NCI-H2171 (cell line): ENCODE measurements at places on chromosomes 4 and X.
A peak's percentile ranks its signal among the peaks of the same experiment; 100 is the strongest.

- no peak for DNase-seq
Measured at GRCh38 chr4:94390804-94391410, 48.3 kb upstream of the HPGDS start.

GRCh38 chrX:29902004-29902403, 313.4 kb upstream of the MAGEB2 start:
- no peak for DNase-seq

GRCh38 chr4:41060352-41061334, 153.7 kb downstream of the APBB2 start:
- no peak for DNase-seq

GRCh38 chrX:140524556-140524955, 19.7 kb upstream of the SOX3 start:
- DNase-seq, result no peak

DNA sequence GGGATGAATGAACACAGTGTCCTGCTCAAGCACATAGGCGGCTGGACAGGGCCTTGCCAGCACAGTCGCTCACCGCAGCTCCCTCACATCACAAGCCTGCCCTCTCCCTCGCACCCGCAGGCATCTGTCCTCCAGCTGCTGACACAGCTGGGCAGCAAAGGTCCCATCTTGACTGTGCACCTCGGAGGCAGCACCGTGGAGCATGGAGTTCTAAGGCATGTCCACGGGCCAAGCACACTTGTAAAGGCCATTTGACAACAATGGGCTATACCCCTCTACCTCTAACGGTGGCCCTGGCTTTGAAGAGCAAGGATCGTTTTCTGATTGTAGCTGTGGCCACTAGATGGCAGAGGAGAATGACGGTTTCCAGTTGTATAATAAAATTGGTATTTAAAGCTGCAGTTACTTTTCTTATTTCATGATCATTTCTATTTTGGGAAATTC, 53.8 kb downstream of the APLN start:
- DNase-seq, result no peak

GRCh38 chr4:119209077-119209476, 3.4 kb upstream of the USP53 start:
- DNase-seq, result no peak

DNA sequence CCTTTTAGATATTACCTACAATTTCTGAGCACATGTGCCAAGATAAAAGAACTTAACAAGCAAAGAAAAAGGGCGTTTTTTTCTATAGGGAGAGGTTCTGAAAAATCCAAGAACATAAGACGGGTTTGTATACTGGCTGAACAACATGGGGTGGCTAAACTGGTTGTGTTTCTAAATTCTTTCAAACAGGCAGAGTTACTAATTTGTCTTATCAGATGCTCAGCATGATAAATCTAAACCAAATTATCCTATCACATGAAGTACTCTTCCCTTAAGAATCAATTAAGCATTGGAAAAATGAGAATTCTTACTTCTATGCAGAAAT, 45.4 kb upstream of the PGM2 start:
- no peak for DNase-seq

GRCh38 chrX:133640161-133641015, 225.1 kb upstream of the GPC4 start:
- DNase-seq, result no peak

- no peak for DNase-seq
Measured at GRCh38 chr4:56656346-56656643, 24.8 kb downstream of the HOPX start.

GRCh38 chr4:134027931-134028330, 173.7 kb downstream of the PABPC4L start:
- no peak for DNase-seq

DNA sequence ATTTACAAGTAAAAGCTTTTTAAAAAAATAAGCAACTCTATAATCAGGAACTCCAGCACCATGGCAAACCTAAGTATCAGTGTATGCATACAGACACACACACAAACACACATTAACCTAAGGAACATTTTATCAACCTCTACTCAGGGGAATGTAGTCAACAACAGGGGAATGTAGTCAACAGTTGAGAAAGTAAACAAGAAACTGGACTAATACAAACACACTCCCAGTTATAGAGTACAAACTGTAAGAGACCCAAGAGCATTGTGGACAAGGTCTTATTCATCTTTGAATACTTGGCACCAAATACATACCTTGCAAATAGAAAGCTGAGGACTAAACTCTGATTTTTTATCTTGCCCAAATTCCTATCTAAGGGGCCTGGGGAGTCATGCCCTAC, 36.2 kb downstream of the PAPSS1 start:
- no peak for DNase-seq

DNA sequence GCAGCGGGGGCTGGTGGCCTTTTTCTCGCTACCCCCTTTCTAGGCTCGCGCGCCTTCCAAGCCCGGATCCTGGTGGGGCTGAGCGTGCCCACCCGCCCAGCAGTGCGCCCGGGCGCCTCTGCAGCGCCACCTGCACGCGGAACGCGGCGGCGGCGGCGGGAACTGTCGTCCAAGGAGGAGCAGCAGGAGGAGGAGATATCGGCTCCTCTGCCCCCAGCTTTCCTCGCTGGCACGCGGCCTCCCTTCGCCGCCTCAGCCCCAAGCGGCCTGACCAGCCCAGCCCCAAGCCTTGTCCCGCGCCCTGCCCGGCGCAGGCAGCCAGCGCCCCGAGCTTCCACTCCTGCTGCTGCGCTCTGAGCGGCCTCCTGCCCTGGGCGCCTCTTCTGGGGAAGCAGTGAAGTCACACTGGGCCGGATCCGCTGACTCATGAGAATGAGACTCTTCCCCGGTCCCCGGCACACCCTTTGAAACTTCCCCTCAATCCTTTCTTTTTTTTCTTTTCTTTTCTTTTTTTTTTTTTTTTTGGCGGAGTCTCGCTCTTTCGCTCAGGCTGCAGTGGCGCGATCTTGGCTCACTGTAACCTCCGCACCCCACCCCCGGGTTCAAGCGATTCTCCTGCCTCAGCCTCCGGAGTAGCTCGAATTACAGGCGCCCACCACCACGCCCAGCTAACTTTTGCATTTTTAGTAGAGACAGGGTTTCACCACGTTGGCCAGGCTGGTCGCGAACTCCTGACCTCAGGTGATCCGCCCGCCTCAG, 10.6 kb upstream of the ELF4 start:
- peak; percentile 55 for DNase-seq

- no peak for DNase-seq
Measured at GRCh38 chrX:108348525-108348924, 89.7 kb downstream of the COL4A6 start.

- DNase-seq, result peak; percentile 59
Measured at GRCh38 chr4:127120441-127121090, 512.2 kb upstream of the INTU start.

GRCh38 chr4:163941221-163941905, 446.9 kb downstream of the TMA16 start:
- DNase-seq, result no peak

DNA sequence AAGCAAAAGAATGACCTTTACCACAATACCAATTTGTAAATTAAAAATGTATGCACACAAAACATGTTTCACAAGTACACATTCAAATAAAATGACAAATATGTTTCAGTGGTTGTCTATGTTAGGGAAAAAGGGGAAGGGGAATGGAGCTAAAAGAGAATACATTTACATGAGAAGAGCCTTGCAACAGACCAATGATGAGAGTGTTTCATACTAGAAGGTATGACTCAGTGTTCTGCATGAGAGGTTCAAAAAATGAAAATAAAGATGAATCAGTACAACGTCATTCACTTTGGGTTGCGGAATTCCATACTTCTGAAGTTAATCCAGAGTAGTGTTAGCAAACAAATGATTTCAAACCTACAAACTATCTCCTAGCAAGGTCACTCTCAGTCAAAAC, 51.7 kb downstream of the RPGR start:
- DNase-seq, result no peak

DNA sequence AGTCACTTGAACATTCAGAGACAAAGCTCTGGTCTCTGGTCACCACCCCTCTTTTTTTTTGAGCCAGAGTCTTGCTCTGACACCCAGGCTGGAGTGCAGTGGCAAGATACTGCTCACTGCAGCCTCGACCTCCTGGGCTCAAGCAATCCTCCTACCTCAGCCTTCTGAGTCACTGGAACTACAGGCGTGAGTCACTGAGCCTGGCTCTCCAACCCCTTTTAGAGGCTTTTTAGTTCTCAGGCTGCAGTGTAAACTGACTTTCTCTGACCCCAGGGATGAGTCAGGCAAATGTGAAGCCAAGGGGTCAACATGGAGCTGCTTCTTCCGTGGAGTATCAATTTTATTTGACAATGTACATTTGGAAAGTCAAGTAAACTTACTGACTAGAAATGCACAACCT, 229.2 kb downstream of the PTTG2 start:
- DNase-seq, result no peak

DNA sequence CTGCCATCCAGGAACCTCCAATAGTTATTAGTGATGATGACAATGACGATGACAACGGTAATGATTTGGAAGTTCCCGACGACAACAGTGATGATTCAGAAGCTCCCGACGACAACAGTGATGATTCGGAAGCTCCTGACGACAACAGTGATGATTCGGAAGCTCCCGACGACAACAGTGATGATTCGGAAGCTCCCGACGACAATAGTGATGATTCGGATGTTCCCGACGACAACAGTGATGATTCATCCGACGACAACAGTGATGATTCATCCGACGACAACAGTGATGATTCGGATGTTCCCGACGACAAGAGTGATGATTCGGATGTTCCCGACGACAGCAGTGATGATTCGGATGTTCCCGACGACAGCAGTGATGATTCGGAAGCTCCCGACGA, 14.7 kb downstream of the CXCR3 start:
- no peak for DNase-seq

DNA sequence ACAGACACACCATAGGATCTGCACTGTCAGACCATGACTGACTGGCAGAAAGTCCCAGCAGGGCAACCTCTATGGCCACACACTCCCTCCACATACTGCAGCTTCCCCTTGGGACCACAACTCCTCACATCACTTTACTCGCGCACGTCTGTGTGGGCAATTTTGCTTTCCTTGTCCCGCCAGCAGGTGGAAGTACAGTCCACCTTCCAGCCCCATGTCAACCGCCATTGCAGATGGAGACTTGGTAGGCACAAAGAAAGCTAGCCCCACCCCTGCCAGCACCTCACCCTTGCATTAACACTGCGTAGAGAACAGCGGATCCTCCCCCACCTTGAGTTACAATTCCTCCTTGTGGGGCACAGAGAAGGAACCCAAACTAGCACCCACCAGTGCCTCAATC, 74.4 kb upstream of the NAP1L2 start:
- no peak for DNase-seq

DNA sequence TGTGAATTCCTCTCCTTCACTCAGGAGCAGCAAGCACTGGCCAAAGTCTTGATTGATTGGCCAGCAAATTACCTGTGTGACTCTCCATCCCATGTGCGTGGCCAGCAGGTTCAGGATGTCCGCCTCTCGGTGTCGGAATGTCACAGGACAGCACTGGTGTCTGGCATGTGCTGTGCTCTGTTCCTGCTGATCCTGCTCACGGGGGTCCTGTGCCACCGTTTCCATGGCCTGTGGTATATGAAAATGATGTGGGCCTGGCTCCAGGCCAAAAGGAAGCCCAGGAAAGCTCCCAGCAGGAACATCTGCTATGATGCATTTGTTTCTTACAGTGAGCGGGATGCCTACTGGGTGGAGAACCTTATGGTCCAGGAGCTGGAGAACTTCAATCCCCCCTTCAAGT, 20.4 kb downstream of the TLR2 start:
- DNase-seq, result no peak

GRCh38 chr4:145538596-145538995, 56.9 kb downstream of the SMAD1 start:
- DNase-seq, result no peak
